Activated CD4-positive, alpha-beta T cell treated with anti-CD3 and anti-CD28 coated beads, Interleukin-2, amount 50 U/mL, for 48 hours (primary cell): ENCODE measurements at places on chromosomes 1 and 21.

DNA sequence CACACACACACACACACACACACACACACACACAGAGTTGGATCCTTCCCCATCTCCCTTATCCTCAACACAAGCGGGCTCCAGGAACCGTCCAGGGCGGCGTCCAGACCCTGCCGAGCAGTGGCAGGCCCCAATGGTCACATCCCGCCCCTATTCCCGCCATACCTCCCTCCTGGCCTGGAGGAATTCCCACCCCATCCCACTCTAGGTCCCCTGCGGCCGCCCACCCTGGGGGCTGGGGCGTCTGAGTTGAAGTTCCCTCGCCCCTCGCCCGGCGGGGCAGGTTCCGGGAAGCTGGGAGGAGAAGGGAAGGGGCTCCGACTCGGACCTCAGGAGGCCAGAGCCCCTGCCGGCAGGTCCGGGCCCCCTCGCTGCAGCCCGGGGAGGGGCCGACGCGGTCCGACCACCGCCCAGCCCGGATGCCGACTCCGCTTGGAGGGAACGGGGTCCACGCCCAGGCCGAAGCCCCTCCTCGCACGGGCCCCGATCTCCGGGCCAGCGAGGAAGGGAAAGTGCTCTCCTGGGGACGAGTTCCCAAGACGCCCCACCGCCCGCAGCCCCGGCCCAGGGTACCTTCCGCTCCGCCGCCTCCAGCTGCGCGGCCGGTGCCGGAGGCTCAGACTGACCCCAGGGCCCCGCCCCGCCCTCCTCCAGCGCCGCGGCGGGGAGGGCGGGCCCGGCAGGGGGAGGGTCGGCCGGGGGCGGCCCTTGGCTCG, at the start of gene RHOC:
RHOC (minus strand) TSS at position 623 of the 716 bp plus-strand sequence. CDS start 3,328 bp downstream, outside the sequence.
- DNase-seq = peak; percentile 58

DNA sequence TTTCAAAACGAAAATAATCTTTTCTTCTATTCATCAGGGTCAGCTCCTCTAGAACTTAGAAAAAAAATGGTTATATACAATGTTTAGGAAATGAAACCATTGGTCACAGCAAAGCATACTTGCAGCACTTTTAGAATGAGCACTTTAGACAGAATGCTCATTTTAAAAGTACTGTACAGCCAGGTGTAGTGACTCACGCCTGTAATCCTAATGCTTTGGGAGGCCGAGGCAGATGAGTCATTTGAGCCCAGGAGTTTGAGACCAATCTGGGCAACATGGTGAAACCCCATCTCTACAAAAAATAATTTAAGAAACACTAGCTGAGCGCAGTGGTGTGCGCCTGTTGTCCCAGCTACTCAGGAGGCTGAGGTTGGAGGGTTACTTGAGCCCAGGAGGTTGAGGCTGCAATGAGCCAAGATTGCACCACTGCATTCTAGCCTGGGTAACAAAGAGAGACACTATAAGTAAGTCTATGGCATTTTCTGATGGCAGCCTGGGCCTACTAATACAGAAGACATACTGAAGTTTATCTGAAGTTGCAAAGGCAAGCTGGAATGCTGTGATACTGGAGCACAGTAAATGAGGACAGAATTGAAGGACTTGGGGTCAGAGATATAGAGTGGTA, 48.9 kb upstream of the ZNF326 start:
- DNase-seq = peak; percentile 16

- no peak for DNase-seq
Measured at GRCh38 chr1:203722909-203723308, 42.1 kb upstream of the LAX1 start.

DNA sequence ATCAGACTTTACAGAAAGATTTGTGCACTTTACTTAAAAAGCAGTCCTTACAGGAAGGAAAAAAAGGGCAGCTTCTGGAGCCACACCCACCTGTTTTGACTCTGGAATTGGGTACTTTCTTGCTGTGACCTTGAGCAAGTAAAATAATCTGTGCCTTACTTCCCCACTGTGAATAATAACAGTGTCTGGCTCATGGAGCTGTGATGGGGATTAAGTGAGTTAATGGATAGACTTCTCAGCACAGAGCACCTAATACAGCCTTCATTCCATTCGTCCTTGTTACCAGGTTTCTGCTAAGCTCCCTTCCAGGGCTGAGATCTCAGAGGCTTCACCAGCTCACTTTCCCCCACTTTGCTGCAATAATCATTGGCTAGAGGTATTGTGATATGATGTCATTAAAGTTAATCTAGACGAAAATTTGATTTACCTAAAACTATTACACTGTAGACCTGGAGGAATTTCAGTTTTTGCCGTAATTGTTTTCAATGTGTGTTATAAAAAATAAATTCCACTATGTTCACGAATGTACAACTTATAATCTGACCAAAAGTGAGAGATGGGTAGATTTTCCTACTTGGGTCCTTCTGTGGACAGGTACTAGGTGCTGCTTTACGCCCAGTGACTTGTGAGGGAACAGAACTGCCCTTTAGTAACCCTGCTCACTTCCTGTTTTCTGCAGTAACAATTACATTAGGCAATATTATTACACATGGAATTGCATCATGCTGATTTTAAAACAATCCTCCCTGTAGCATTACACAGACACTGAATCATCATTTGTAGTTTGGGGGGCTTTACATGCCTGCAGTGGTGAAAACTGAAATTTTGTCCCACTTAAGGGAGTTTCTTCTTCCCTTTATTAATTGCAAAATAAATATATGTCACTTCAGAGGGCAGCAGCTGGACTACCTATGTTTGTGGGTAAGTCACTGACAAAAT, 19.7 kb upstream of the ABCG1 start:
- DNase-seq = no peak
